Caco-2 (cell line): ENCODE measurements at places on chromosomes 7 and 10.

DNA sequence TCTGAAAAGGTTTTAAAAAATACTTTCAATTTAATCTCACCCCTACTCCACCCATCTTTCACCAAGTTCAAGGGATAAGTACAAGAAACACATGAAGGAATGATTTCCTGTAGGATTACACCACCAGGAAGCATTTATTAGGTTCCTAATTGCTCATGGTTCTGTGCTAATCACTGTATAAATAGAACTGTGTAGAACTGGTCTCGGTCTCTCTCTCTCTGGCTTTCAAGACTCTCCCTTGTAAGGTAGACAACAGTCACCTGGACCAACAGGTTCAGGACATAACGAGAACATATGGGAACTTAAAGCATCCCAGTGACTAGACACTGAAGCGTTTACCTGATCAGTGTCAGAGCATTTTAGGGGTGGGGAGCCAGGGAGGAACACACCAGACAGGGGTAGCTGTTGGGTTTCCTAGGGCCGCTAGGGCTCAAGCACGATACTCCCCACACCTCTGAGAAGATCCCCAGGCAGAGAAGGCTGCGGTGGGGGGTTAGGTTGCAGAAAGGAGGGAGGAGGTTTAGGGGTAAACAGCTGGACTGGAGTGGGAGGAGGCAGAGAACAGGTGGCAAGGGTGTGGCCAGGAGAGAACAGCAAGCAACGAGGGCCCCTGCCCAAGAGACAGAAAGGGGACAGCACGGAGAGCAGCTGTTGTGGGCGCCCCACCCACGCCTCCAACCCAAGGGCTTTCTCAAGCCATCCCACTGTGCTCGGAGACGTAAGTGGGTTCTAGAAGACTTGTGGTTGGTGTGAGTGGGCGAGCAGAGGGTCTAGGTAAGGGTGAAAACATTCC lies 52.5 kb upstream of the USP6NL start:
- no peak for DNase-seq

DNA sequence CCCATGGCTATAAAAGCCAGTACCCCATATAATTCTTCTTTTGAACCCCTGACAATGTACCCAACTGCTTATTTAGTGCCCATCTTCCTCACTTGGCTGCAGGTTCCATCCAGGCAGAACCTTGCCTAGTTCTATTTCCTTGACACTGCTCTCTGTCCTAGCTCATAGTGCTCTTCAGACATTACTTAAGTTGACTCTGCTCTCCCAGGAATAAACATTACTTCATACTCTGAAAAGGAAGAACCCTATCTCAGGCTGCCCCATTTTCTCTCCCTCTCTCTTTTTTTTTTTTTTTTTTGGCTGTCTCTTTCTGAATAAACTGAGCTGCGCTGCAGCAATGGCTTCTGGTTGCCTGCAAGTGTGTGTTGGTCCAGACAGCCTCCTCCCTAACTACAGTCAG lies 21.0 kb downstream of the ACTA2 start:
- no peak for DNase-seq

DNA sequence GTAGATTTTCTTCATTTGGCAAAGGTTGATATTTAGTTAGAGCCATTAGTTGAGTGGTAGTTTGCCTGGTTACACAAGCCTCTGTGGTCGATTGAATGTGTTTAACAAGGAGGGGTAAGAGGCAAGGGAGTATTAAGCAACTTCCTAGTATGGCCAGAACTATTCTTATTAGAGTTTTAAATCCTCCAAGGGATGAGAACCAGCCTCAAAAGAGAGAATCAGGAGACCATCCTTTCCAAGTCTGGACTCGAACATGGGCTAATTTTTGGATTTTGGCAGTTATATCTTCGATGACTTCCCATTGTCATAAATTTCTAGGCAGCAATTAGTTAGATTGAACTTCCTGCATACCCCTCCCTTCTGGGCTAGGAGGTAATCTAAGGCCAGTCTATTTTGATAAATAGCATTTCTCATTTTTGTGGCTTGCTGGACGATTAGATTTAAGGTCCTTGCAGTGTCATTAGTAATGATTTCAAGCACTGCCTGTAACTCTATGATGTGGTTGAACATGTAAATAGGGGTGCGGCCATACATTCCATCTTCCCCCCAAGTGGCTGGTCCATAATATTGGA lies 219.5 kb upstream of the KCND2 start:
- DNase-seq: no peak

- peak; percentile 3 for DNase-seq
Observed at GRCh38 chr7:47405286-47405904, 176.5 kb downstream of the TNS3 start.

- DNase-seq: no peak
Observed at GRCh38 chr7:34727464-34727995, 69.5 kb downstream of the NPSR1 start.

GRCh38 chr7:123824754-123825067 lies 20.3 kb upstream of the HYAL4 start:
- peak; percentile 45 for DNase-seq

GRCh38 chr10:73307203-73307800 lies 51.4 kb downstream of the CFAP70 start:
- DNase-seq: no peak

DNA sequence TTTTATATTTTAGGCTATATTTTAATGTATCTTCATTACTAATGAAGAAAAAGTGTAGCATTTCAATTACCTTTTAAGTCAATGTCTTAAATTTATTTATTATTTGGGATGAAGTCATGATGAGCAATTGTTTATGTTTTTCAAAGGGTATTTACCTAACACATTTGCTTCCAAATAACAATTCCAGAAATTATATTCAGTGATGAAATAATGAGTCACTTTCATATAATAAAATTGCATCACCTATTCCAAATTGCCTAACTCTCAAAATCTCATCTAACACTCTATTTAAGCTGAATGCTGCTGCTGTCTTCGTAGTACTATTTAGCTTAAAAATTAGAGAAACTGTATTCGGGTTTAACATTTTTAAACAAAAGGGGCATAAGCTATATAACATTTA lies 97.7 kb downstream of the PRKG1 start:
- no peak for DNase-seq

DNA sequence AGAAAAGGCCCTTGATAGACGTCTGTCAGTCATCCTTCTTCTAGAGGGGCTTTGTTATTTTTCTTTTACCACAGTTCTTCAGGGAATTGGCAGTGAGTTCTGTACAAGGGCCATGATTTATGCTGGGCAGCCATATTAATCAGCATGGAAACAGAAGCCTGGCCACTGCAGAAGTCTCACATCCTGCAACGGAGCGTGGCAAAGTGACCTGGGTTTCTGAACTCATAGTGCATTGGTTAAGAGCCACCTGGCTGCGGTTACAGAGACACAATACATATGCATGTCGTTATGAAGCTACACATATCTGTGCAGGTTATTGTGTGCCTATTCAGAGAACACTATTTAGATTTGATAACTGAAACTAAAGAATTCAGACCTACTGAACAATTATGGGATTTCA lies 419.4 kb upstream of the CELF2 start:
- DNase-seq: no peak

DNA sequence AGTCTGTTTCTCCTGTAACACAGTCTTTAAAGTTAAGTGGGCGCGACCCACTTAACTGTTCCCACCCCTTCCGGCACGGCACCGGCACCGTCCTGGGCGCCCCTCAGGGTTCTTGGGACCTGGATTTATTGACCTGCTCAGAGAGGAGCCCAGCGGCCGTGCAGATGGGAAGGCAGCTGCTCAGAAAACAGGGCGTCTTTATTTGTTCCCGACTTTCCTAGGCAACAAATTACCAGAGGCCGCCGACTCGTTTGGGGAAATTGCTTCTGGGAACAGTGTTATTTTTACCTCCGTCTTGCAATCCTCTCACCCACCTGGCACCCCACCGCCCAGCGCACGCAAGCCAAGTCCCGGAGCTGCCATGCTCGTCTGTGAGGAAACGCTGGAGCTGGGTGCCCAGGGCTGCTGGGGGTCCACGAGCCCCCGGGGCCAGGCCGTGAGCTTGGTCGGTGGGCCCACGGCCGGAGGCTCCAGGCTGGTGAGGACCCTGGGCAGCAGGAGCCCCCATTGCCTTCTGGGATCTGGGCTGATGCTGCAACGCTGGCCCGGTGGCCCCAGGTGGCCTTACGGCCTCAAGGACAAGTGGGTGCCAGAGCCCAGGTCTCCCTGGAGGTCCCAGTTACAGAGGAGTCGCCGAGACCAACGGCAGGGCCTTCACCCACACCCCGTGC lies 14.9 kb upstream of the ADGRA1 start:
- no peak for DNase-seq

DNA sequence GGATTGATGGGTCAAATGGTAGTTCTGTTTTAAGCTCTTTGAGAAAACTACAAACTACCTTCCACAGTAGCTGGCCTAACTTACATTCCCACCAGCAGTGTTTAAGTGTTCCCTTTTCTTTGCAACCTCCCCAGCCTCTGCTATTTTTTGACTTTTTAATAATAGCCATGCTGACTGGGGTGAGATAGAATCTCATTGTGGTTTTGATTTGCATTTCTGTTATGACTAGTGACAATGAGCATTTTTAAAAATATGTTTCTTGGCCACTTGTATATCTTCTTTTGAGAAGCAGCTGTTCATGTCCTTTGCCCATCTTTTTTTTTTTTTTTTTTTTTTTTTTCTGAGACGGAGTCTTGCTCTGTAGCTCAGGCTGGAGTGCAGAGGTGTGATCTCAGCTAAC lies 155.2 kb upstream of the BMPER start:
- DNase-seq: no peak

GRCh38 chr7:156378806-156379205 lies 261.8 kb upstream of the RNF32 start:
- no peak for DNase-seq

DNA sequence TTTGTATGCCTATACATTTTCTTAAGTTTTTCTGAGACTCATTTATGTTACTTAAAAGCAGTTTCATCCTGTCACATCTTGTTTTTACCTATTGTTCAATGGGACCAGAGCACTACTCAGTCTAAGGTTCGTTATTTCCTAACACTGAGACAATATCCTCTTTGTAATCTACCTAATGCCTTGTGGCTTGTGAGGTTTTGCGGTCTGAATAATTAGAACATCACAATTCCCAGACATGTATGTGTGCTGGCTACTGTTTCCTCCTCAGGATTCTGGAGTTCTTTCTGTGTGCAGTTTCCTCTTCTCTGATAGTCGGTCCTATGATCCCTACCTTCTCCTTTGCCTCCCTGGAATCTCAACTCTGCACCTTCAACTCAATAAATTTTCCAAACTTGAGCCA lies 620.2 kb downstream of the ANKRD7 start:
- no peak for DNase-seq

DNA sequence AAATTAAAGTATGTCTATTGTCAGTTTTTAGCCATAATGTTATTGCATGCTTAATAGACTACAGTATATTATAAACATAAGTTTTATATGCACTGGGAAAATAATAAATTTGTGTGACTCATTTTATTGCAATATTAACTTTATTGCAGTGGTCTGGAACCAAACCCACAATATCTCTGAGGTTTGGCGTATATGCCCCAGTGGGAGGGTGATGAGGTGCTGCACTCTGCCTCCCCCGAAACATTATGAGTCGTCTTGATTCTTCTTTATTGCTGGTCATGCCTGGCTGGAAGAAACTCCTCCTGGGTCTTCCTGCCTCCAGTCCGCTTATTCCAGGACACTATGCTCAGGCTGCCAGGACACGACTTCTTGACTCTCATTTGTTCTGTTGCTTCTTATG lies 88.4 kb downstream of the MTPN start:
- DNase-seq: no peak

DNA sequence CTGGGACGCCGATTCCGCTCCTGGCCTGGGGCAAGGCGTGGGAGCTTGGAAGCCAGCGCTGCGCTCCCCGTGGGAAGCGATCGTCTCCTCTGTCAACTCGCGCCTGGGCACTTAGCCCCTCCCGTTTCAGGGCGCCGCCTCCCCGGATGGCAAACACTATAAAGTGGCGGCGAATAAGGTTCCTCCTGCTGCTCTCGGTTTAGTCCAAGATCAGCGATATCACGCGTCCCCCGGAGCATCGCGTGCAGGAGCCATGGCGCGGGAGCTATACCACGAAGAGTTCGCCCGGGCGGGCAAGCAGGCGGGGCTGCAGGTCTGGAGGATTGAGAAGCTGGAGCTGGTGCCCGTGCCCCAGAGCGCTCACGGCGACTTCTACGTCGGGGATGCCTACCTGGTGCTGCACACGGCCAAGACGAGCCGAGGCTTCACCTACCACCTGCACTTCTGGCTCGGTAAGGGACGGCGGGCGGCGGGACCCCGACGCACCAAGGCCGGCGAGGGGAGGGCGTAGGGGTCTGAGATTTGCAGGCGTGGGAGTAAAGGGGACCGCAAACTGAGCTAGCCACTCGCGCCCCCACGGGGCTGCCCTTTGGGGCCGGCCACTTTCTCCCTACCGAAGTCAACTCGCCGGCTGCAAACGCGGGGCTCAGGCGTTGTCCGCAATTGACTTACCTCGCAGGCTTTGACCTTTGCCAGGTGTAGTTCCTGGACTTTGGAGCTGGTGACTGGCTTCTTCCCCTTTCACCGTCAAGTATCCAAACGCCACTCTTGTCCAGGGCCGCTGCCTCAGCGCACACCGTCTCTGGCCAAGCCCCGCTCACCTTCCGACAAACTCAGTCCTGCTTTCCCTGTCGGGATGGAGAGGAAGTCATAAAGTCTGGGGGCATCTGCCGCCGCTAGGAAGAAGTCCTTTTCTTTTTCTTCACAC lies at the start of gene SCIN:
Gene SCIN (plus strand): TSS at position 187 of the 928 bp plus-strand sequence. CDS start 67 bp downstream, at position 254.
- peak; percentile 28 for DNase-seq
